H7 (cell line): ENCODE measurements at places on chromosomes 1 and 21.

DNA sequence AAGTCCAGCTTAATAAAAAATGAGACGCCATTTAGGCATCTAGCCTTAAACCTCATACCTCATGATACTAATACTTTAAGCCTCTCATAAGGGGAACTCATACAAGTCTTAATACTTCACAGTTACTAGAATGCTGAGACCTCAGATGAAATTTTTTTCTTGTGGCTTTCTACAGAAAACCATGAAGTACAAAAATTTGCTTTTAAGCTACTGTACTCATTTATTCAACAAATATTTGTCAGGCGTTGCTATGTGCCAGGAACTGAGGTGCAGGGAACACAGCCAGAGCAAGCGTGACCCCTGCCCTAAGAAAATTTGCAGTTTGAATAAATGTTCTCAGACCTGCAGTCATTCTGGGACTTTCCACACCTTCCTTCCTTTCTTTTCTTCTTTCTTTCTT, 150.6 kb downstream of the MRPL39 start:
- DNase-seq = no peak

- DNase-seq = no peak
Measured at GRCh38 chr21:26043891-26044290, 126.7 kb downstream of the APP start.

DNA sequence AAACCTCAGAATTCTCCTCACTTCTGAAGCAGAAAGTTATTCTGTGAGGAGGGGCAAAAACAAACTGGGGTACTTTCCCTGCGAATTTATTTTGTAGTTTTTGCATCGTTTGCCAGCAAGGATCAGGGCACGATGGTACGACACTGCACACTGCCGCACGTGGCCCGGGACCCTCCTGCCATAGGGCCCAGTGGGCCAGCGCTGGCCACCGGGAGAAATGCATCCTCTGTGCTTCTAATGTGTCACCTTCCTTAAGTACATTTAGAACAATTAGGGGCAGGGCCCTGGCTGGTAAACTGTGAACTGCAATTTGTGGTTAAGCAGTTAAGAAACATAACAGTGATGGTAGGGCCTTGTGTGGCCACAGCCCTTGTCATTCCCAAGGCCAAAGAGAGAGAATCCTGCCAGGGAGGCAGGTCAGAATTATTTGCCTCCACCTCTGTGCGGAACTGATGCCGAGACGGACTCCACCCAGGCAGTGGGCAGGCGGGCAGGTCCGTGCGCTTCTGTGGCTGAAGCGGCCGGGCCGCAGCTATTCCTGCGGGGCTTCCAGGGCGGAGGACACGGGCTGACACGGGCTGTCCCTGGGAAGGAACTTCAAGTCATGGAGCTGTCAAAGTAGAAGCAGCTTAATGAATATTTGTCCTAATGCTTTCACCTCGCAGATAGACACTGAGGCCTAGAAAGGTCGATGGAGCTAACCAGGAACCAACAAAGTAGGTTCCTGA, 12.5 kb downstream of the GPR137B start:
- peak; percentile 46 for DNase-seq

DNA sequence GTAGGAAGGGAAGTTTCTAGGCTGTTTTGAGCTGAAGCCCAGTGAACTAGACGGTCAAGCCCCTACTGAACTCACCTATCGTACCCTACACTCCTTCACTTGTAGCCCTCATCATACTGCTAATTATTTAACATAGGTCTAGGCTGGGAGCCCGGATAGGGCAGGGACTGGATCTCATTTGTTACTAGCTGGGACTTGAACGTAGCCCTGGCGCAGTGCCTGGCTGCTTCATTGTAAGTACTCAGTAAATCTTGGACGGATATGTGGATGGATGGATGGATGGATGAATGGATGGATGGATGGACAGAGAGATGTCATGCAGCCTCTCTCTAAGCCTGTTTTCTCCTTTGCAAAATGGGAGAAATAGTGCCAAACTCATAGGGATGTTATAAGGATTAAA, 129.2 kb downstream of the EPHB2 start:
- no peak for DNase-seq

DNA sequence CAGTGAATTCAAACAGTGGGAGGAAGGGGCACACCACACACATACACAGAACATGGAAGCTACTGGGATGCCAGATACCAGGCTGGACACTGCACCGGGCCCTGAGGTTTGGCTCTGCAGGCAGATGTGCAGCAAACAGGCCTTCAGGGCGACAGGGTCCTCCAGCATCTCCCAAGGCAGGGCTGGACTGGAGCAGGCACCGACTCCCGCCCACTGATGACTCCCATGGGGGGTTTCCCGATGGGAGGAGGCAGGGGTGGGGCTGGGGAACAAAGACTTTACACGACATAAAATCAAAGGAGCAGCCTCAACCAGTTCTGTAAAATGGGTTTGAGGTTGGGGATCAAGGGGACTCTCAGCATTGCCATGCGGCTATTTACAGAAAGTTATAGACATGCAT, 118.1 kb downstream of the SYT2 start:
- peak; percentile 57 for DNase-seq

GRCh38 chr1:6852136-6852890, 67.1 kb downstream of the CAMTA1 start:
- DNase-seq = no peak

- DNase-seq = no peak
Measured at GRCh38 chr1:2815551-2815950, 14.1 kb upstream of the TTC34 start.

DNA sequence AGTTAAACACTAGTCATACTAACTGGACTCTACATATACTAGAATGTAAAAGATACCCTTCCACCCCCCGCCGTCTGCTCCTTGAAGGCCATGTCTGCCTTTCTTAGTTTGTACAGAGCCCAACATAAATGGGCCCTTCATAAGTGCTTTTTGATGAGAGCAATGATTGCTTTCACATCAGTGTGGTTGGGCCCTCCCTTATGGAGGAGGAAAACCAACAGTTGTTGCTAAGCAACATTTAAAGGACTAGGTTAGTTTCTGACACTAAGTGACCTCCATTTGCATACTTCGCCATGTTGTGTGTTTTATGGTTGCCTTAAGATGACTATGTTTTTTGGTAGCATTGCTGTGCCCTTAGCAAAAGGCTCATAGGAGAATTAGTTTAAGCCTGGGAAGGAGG, 182.0 kb upstream of the SGIP1 start:
- DNase-seq = no peak

DNA sequence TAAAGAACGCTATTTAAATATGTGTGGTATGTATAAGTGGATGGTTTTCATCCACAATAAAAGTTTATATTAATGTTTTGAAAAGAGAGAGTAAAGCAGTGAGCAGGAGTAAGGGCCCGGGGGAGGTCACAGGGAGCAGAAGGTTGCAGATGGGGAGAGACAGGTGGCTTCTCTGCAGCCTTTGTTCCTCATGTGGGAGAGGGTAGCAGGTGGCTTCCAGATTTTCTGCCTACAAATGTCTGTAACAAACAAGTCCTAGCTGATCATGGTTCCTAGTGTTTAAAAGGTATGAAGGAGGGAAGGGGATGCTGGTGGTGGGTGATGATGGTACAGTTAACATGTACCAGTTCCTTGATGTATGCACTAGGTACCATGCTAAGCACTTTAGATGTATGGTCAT, 18.8 kb downstream of the QSOX1 start:
- DNase-seq = no peak

- DNase-seq = no peak
Measured at GRCh38 chr1:158933621-158934020, 2.3 kb downstream of the PYHIN1 start.

GRCh38 chr1:243443557-243443956, 187.7 kb downstream of the SDCCAG8 start:
- no peak for DNase-seq

GRCh38 chr1:16252912-16253311, 15.9 kb upstream of the CPLANE2 start:
- DNase-seq = no peak

DNA sequence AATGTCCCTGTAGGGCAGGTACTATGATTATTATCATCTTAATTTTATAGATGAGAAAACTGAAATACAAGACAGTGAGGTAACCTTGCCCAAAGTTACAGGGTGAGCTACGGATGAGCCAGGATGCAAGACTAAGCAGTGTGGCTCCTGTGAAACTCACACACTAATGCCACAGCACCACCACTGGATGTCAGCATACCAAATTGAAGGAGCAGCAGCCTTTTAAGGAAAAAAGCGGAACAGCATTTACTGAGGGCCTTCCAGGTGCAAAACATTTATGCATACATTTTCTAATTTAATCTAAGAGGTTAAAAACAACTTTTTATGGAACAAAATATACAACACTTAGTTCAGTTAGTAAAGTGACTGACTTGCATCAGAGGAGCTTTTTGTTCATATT, 41.7 kb downstream of the SEC16B start:
- no peak for DNase-seq

DNA sequence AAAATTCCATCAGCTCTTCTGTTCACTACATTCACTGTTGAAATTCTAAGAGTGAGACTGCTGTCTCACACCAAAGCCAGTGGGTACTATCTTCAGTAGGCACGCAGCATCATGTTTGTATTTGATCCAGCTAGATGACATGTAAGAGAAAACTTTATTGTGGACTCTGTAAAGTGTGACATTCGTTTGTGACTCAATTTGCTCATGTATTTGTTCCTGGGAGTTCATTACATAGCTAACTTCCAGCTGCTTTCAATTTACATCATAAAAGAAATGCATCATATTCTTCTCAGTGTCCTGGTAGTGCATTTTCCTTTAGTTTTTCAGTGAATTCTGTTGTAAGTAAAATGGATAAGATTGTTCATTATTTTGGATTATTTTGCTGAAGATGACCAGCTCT, 31.4 kb downstream of the CTH start:
- DNase-seq = peak; percentile 11

DNA sequence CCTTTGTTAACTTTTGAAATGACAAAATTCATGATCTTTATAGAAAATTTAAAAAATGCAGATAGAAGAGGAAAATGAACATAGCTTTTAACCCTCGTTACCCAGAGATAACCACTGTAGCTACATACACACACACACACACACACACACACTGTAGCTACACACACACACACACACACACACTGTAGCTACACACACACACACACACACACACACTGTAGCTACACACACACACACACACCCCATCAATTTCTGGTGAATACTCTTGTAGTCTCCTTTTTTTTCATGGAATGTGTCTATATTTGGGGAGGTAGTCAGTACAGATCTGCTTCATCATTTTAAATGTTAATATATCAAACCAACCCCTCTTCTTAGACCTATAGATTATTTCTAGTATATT, 58.5 kb downstream of the SH3BGR start:
- no peak for DNase-seq

GRCh38 chr21:34743831-34744230, 75.0 kb downstream of the CLIC6 start:
- no peak for DNase-seq

GRCh38 chr1:247548769-247549182, at the start of gene GCSAML:
Gene GCSAML, plus strand, starts transcription at chr1:247549134. Its CDS starts 58 bp downstream, at chr1:247549192.
- DNase-seq = no peak

GRCh38 chr1:202187697-202188407, 5.7 kb upstream of the LGR6 start:
- no peak for DNase-seq

DNA sequence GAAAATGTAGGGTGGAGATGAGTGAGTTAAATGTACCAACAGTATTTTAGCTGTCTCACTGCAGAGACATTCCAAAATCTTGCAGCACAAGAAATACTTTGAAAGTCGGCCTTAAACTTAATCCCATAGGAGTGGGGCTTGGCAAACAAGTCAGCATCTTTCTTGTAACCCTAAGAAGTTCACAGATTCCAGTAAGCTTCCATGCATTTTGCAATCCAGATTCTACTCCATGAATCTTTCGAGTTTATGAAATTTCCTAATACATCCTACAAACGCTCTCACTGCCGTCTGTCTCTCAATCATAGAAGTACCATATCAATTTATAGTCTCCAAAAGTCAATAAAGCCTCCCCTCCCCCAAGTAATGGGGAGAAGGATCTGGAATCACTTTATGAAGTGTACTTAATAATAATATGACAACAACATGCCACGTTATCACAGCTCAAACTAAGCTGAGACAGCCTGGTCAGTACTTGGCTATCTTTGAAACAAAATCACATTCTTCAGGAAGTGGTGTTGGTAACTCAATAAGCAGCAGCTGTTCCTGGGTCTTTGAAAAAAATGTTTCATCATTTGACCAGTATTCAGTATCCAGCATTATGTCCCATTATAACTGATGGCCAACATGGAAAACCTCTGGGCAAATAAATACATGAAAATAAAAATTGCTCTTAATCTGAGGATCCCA, 317.4 kb upstream of the RUNX1 start:
- DNase-seq = no peak

- no peak for DNase-seq
Measured at GRCh38 chr1:166999500-167000055, 10.5 kb downstream of the MAEL start.

DNA sequence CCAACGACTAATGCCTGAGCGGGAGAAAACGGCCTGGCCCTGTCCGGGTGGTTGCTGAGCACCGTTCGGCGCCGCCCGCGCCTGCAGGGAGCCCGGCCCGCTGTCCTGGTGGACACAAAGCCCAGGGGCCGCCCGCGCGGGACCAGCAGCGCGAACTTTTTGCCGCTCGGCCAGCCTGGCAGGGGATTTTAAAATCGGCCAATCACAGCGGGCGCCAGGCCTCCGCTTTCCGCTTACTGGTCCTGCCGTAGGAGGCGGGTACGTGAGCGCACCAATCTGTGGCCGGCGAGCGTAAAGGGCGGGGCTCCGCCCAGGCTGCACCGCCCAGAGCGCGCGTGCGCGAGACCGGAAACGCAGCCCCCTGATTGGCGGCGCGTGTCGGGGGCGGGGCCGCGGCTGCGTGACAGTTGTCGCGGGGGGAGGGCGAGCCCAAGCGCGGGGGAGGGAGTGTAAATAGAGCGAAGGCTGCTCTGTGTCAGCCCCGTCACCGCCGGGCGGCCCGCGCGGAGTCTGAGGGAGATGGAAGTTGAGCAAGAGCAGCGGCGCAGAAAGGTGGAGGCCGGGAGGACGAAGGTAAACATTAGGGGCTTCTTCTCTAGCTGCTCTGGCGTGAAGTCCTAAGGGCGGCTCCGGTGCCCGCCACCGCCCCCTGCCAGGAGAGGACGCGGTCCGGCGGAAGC, at the start of the genes C21orf58 and PCNT:
TSS of gene C21orf58 (minus strand) at position 161 of the 680 bp plus-strand sequence. CDS start 1,132 bp downstream, outside the sequence.
TSS of gene PCNT (plus strand) at position 447 of the 680 bp plus-strand sequence. CDS start at position 520, 73 bp downstream.
- peak; percentile 100 for DNase-seq
